Pulmonary artery endothelial cell (primary cell): ENCODE measurements at places on chromosomes 2 and 18. TPM values are rescaled to one million over a fixed set of nuclear protein-coding genes. Genes with fewer than 3 reads are reported as not detected.

Gene IL1F10
- not detected in 2 replicates for total RNA-seq

DNA sequence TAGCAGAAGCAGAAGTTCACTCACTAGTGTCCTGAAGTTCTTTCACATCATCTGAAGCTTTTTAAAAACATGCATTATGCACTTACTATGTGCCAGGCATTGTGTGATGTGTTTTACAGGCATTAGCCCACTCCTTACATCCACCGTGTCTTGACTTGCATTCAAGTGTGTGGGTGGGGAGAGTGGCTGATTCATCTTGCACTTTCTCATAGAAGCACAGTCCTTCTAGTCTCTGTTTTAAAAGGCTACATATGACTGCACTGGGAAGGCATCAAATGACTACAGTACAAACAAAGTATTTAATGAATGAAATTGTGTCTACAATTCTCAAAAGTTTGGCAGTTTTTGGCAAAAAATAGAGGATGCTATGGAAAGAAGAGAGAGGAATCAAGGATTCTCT lies 21.6 kb upstream of the DSC3 start:
- DNase-seq = no peak

Gene AKAIN1
- not detected in 2 replicates for total RNA-seq

Gene TIMM21
- 45.0 and 52.2 TPM in 2 replicates for total RNA-seq

Gene FSHR
- total RNA-seq = not detected in 2 replicates

Gene COLEC11
- total RNA-seq = 0.13 and 0.35 TPM in 2 replicates

Gene TRIM43
- total RNA-seq = not detected in 2 replicates

Gene ALK
- not detected in 2 replicates for total RNA-seq

DNA sequence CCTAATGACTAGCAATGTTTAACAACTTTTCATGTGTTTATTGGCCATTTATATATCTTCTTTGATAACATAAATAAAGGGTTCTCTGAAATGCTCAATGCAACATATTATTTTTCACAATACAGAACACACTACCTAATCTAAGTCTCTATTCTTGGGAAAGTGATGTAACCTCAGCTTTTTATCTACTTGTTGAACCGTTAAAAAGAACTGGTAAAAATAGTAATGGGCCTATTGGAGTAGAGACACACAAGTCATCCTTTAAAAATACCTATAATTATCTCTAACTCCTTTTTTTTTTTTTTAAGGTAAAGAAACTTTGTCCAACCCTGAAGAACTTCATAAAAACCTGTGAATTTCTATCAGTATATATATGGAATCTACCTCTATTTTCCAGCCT lies 1067.7 kb upstream of the CELF4 start:
- no peak for DNase-seq
